Placental pericyte (primary cell): ENCODE measurements at places on chromosomes 6 and 20. TPM values are rescaled to one million over a fixed set of nuclear protein-coding genes. Genes with fewer than 3 reads are reported as not detected.

The TMEM244 gene
- total RNA-seq: 1.3 TPM in 1 of 2 replicates, not detected in the other

The PACRG gene
- total RNA-seq: not detected in 2 replicates

The MCHR2 gene
- not detected in 2 replicates for total RNA-seq

The SYNDIG1 gene
- total RNA-seq: 0.57 TPM in 1 of 2 replicates, not detected in the other

The HLA-F gene
- total RNA-seq: 3.1 and 14.7 TPM in 2 replicates

The OGFR gene
- 55.6 and 66.1 TPM in 2 replicates for total RNA-seq

The ARMC2 gene
- 0.88 and 2.1 TPM in 2 replicates for total RNA-seq

The BCAS1 gene
- under 0.01 TPM in 1 of 2 replicates, not detected in the other for total RNA-seq

The FRMD1 gene
- not detected in 2 replicates for total RNA-seq

The FAM217A gene
- not detected in 2 replicates for total RNA-seq

The ADGB gene
- total RNA-seq: not detected in 2 replicates

The NHLRC1 gene
- 2.0 and 2.4 TPM in 2 replicates for total RNA-seq

The NR2E1 gene
- total RNA-seq: not detected in 2 replicates
